Posterior cingulate gyrus (tissue), 11 donors: ENCODE measurements at places on chromosomes 7 and 10.

DNA sequence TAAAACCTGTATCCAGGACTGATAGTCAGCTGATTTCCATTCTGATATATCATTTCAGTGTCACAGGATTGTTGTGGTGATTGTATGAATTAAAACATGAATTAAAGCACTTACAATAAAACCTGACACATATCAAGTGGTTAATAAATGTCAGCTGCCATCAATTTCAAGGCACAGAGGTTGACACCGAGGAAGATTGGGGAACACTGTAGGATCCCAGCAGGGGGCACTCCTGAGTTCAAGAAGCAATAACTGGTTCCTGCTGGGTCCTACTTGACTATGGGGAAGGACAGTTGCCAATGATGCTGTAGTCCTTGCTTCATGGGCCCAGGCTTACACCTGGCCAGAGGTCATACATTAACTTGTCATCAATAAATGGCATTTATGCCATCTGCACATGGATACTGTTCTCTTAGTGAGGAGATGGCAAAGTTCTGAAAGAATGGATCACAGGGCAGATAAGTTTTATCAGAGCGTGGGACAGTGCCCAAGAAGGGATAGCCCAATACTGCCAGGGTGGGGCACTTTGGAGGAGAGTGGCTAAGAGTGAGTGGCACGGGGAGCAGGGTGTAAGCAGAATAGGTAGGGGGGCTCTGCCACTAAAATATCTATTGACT lies 24.1 kb downstream of the FZD1 start:
- DNase-seq: peak; percentile 59

DNA sequence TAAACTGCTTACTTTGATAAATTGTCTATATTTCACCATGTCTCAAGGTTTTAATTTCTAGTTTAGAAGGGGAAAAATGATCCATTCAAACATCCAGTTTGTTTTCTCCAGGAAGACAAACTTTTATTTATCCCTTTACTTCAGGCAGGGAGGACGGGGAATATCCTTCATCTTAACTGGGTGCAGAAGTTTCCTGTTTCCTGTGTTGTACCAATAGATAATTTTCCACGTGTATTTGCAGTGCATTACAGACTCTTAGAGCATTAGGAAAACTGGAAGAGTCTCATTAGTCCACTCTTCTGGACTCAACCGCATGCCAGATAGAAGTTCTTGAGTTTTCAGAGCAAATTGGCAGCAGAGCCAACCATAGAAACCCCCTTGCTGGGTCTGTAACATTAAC lies 39.4 kb upstream of the PIP4K2A start:
- no peak for DNase-seq

- DNase-seq: peak; percentile 15
Measured at GRCh38 chr7:67636348-67637022, 639.9 kb downstream of the TYW1 start.

- no peak for DNase-seq
Measured at GRCh38 chr7:68682910-68683309, 915.4 kb upstream of the AUTS2 start.

GRCh38 chr7:14424675-14425074 lies 435.2 kb upstream of the ETV1 start:
- DNase-seq: no peak
